ENCODE measurements at places on chromosomes 11 and 22.

DNA sequence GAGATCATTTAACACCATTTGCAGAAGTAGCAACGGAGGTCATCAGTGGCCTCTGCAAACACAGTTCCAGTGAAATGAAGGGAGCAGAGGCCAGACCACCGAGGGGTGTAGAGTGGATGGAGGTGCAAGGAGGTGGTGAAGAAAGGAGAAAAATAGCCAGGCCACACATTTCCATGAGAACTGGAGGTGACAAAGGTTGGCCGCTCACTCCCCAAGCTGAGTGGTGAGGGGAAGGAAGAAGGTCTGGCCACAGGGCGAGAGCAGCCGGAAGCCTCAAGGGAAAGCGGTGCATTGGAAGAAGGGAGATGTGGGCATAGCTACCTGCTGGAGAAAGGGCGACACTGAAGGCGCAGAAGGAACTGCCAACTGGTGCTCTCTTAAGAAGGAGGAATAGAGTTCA is 20.1 kb upstream of the TMPRSS4 start:
- no peak for DNase-seq

DNA sequence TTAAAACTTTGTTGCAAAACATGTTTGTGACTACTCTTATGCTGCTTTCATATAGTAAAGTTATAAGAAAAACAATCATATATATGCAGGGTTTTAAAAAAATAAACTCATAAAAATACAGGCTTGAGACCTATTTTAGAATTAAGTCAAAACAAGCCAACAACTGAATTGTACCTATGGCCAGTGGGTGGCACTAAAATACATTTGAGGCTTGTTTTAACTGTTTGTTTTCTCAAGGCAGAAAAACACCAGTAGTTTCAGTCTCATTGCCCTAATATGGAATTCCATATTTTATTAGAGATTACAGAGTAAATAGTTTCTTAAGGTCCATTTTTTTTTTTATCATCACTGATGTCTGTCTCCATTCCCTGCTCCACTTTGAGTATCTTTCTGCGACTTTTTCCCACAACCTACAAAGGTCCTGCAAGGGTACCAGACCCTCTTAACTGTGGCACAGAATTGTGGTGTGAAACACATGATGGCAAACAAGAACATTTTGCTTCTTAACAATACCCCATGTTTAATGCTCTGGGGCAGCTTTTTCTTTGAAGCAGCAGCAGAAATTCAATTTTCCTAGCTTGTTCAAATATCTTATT is 8.5 kb upstream of the CCDC89 start:
- DNase-seq: peak; percentile 75

GRCh38 chr22:36064358-36064757 is 35.7 kb upstream of the RBFOX2 start:
- no peak for DNase-seq

DNA sequence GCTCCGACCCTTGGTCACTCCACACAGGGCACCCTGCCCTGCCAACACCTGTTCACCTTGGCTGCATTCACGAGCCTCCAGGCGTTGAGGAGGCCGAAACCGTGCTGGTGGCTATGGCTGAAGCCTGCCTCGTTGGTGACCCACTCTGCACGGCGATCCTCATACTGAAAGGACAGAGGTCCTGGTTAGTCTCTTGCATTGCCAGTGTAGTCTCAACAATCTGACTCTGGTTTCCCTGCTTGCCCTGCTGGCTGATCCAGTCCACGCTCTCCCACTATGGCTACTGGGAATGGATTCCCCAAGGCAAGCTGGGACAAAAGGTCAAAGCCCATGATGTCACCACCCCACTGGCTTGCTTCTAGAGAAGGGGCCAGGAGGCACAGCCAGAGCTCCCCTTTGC is 12.9 kb downstream of the PCSK7 start:
- DNase-seq: no peak

DNA sequence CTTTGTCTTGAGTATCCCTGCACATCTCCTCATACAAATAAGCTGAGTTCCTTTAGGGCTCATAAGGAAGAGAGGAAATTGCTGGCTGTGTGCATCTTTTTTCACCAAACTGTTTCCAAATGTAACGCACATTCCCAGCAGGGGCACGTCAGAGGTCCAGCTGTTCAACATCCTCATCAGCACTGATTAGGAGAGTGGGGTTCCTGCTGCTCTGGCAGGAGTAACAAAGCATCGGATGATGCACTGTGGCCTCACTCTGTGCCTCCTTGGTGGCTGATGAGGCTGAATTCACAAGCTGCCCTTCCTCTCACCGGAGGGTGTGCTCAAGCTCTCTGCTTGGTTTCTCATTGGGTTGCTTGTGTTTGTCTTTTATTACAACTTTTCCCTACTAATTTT is 35.5 kb upstream of the SLC25A1 start:
- DNase-seq: no peak

DNA sequence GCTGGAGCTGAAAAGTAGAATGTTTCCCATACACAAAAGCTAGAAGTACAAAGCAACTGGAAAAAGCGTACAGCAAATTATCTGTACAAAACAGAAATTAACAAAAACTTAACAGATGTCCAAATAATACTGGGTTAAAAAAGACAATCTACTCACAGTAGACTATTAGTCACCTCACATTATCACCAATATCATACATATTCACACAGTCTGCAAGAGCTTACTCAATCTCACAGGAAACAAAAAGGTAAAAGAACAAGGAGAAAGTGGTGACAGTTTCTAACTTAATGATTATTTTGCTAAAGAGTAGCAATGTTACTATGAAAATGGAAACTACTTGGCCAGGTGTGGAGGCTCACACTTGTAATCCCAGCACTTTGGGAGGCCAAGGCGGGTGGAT is 11.9 kb downstream of the CELF1 start:
- DNase-seq: no peak

GRCh38 chr11:50182486-50182885 is 149.8 kb downstream of the OR4C45 start:
- DNase-seq: no peak

GRCh38 chr11:127018683-127019279 is 18.2 kb upstream of the KIRREL3 start:
- DNase-seq: no peak

DNA sequence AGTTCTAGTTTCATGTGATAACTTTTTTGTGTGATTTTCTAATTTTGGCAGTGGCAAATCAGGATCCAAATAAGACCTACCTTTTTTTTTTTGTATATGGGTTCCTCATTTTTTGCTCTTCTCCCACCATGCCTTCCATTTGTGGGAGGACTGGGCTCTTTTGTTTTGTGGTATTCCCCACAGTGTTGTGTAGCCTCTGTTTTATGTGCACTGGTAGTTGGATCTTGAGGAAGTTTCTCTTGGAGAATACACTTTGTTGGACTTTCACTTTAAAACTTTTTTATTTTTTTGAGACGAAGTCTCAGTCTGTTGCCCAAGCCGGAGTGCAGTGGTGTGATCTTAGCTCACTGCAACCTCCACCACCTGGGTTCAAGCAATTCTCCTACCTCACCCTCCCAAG is 39.7 kb downstream of the PPP6R3 start:
- DNase-seq: no peak

DNA sequence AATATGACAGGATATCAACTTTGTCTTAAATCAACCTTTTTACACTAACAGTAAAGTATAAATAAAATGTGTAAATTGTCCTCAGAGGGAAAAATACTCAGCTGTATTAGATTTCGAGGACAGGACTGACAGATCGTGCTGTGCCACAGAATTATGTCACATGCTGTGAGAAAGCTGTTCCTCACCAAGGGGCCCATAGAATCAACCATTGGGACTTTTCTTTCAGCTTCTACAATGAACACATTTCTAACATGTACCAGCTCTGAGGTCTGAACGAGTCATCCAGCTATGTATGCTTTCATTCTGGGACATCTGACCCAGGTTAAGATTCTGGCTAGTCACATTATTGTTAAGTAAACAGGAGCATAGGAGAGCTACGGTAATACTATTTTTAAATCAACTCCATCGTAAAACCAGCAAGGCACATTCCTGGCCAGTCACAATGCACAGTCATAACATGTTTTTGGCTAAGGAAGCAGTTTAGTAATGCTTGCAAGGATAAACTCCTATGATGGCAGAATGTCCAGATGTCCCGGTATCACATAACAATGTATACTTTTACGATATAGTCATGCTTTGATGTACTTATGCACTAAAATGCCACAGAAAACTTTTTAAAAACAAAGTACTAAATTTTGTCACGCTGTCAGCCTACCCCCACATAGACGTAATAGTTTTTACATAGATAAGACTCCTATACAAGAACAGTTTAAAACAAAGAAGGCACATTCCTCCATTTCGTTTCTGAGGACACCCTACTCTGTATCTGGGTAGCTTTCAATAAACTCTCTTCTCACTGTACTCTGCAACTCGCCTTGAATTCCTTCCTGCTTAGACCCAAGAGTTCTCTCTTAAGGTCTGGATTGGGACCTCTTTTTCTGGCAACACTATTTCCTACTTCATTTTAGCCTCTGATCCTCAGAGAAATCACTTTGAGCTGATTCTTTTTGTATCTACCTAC is 27.4 kb downstream of the ZNF214 start:
- peak; percentile 49 for DNase-seq

DNA sequence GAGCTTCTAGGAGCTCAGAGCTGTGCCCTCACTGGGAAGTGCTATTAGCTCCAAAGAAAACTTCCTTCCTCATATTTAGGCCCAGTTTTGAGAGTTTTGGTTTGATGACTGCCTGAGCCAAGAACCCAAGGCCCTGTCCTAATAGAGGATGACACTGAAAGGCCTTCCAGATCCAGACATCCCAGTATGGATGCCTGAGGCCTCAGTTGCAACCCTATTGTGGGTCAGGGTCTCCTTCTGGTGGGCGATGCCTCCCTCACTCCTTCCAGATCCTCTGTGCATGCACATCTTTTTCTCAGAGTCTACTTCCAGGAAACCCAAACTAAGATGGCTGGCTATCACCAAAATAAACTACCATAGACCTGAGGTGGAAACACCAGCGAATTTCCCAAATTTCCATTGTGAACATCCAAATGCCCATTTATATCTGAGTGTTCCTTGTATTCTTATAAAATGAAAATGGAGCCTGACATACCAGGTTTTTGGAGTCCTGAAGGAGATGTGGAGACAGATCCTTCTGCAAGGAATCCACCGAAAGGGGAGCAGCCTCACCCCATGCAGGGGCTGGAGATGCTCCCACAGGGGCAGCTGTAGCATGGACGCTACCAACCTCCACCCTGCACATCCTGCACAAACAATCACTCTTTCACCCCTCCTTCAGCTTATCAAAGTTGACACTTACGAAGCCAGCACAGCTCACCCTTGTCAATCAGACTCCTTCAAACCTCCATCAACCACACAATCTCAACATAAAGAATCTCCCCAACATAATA is 61.1 kb downstream of the GGTLC2 start:
- no peak for DNase-seq

DNA sequence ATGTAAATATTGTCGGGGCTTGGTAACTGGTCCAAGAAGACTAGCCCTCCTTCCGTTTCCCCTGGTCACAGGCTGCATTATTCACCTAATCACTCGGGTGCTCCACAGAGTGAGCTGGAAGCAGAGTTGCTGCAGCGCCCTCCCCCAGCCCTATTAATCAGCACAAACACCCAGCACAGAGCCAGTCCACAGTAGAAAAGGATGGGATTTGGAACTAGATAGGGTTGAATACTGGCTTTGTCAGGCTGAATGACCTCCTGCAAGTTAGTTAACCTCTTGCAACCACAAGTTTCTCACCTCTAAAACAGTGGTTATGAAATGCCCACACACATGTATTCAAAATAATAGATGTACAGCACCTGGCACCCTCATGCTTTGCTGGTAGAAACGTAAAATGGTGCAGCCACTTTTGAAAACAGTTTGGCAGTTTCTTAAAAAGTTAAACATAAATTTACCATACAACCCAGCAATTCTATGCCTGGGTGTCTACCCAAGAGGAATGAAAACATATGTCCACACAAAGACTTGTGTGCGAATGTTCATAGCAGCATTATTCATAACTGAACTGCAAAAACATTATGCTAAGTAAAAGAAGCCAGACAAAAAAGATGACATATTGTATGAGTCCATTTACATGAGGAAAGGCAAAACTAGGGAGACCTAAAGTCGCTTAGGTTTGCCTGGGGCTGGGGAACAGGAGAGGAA is 31.7 kb upstream of the APLP2 start:
- peak; percentile 35 for DNase-seq

DNA sequence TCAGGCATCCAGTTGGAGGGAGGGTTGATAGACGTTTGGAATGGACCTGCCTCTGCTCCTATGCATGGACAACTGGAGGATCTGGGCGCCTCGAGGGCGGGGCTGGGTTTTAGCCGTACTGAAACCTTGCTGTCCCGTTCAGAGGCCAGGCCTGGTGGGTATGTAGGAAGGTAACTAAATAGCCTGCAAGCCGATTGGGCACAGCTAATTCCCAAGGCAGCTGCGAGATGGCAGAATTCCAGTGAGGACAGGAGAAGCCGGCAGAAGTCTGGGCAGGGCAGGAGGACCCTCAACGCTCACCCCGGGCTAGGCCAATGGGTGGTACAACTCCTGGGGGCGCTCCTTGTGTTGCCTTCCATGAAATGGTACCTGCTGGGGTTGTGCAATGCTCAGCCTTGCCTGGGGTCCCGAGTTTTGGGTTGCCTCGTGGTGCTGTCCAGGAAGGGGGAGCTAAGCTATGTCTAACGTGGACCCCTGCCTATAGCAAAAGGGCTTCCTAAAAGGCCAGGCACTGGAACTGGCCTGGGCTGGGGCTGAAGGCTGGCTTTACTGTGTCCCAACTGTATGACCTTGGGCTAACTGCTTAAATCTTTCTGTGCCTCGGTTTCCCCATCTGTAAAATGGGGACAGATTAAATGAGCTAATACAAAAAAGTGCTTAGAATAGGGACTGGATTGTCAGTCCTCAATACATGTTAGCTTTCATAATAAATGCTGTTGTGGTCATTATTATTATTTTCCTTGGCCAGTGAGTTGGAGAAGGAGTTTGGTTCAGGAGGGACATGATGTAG is 30.1 kb upstream of the CD82 start:
- no peak for DNase-seq

DNA sequence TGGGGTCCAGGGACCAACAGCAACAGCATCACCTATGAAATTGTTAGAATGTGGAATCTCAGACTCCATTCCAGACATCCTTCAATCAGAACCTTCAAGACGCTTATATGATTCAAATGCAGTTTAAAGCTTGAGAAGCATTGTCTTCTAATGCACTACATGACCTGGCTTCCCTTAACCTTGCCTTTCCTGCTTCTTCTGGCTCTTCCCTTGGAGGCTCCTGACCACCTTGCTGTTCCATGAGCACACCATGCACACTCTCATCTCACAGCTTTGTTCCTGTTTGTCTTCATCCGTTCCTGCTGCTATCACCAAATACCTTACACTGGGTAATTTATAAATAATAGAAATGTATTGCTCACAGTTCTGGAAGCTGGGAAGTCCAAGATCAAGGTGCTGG is 26.1 kb downstream of the ZC3H12C start:
- DNase-seq: no peak

GRCh38 chr22:17087498-17088131 is 2.8 kb downstream of the IL17RA start:
- peak; percentile 90 for DNase-seq

GRCh38 chr11:65539744-65540289 is 14.9 kb downstream of the SCYL1 start:
- DNase-seq: no peak
